ENCODE measurements at places on chromosomes 7 and 10. TPM values are rescaled to one million over a fixed set of nuclear protein-coding genes. Genes with fewer than 3 reads are reported as not detected.

GNAI1 gene
- 47.5 TPM for total RNA-seq

GRCh38 chr10:96639899-96640298 is 53.1 kb upstream of the TM9SF3 start:
- no peak for DNase-seq

TEX36 gene
- not detected for total RNA-seq

DNA sequence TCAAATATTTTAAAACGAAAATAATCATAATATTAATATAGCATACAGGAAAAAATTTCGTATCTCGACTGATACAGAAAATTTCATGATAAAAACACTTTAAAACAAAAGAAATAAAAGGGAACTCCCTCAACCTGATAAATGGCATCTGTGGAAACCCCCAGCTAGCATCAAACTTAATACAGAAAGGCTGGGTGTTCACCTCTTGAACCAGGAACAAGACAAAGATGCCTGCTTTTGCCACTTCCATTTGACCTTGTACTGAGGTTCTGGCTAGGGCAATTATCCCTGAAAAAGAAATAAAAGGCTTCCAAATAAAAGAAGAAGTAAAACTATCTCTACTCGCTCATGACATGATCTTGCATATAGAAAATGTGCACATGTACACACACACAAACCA is 2.5 kb upstream of the ALOX5 start:
- DNase-seq = no peak

DNA sequence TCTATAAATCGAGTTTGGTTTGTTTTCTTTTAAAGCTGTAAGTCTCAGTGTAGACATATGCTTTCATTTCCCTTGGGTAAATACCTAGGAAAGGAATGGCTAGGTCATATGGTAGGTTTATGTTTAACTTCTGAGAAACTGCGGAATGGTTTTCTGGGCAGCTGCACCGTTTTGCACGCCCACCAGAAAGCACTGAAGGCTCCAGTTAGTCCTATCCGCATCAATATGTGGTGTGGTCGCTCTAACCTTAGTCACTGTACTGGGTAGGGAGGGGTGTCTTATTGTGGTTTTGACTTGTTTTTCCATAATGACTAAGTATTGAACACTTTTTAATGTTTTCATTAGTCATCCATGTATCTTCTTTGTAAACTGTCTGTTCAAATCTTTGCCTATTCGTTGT is 279.5 kb upstream of the AKR1E2 start:
- no peak for DNase-seq

Data from mucosa of gallbladder (tissue), 1 donor.